ENCODE measurements at places on chromosomes 16 and 17.

- DNase-seq, result no peak
Measured at GRCh38 chr16:19909750-19910322, 25.2 kb upstream of the GPRC5B start.

GRCh38 chr16:27321013-27321915, 7.5 kb downstream of the IL4R start:
- DNase-seq, result no peak

DNA sequence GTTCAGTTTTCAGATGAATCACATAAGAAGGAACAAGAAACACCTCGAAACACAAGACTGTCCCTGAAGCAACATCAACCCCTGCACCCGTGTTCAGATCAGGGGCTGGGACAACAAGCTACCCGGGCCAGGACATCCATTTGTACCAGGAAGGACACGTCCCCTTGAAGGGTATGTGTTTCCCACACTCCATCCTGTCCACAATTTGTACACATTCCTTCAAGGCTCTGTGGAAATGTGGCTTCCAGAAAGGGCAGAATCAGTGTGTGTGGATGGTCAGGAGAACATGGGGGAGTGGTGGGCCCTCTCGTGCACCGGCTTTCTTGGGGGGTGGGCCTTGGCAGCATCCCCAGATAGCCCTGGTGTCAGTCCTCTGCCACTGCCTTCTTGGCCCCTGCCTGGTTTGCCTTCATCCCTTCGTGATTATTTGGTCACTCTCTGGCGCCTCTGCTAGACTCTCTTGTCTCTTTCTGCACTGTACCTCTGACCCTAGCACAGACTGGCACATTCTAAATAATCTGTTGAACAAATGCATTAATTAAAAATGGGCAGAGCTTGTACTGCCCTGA, 10.3 kb downstream of the KIFC3 start:
- no peak for DNase-seq

DNA sequence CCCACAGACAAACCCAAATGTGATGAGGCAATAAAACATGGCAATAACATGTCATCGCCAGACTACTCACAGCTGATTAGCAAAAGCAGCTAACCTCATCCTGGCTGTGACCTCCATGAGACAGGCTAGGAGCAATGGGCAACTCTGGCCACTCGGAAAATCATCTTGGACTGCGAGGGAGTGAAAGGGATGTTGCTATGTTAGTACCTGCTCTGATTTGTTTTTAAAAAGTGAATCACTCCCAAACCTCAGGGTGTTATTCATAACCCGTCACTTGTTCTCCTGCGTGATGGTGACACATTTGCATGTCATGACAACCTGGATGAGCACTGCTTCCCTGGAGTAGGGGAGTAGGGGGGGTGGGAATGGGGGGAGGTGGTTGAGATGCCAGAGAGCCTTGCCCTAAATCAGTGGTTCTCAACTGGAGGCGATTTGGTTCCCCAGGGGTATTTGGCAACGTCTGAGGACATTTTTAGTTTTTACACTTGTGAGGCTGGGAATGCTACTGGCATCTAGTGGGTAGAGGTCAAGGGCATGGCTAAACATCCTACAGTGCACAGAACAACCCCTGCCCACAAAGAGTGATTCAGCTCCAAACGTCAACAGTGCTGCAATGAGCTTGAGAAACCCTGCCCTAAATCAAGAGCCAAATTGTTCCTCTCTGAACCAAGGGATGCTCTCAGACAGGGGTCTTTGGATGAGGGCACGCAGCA, 241.7 kb downstream of the SOX9 start:
- DNase-seq, result no peak

DNA sequence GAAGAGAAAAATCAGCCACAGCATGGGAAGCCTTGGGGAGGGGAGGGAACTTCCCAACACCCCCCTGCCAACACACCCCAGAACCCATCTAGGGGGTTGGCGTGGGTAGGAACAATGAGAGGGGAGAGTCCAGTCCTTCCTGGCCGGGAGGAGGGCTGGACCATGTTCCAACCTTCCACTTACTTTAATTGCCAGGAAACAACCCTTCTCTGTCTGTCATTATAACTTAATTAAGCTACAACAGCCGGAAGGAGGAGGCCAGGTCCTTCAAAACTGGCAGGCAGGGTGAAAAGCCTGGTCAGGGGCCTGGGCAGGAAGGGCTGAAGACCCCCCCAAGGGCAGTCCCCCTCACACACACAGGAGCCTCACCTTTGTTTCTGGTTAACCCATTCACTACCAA, 447.0 kb downstream of the SOX9 start:
- no peak for DNase-seq

GRCh38 chr16:86604436-86605193, 26.3 kb downstream of the FOXL1 start:
- peak; percentile 62 for DNase-seq

- no peak for DNase-seq
Measured at GRCh38 chr17:1493291-1493980, 950 bp upstream of the MYO1C start.

GRCh38 chr17:28916302-28916934, 13.5 kb upstream of the DHRS13 start:
- DNase-seq, result peak; percentile 66

DNA sequence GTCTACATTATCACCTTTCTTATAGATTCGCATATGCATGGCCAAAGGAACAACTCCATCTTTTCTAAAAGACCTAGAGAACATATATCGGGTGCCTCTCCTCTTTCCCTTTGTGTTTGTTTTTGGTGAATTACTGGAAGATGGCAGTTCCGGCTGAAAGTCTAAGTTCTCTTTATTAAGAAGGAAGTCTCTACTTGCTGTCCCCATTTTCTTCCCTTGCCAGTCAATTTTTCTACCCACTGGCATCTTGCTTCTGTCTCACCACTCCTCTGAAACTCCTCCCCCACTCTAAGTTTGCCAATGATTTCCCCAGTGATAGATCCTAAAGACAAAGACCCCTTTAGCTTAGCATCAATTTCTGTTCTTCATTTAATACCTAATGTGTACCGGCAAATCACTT, 93.9 kb upstream of the CORO6 start:
- DNase-seq, result no peak

- no peak for DNase-seq
Measured at GRCh38 chr17:77476931-77477805, 336.4 kb downstream of the SEC14L1 start.

DNA sequence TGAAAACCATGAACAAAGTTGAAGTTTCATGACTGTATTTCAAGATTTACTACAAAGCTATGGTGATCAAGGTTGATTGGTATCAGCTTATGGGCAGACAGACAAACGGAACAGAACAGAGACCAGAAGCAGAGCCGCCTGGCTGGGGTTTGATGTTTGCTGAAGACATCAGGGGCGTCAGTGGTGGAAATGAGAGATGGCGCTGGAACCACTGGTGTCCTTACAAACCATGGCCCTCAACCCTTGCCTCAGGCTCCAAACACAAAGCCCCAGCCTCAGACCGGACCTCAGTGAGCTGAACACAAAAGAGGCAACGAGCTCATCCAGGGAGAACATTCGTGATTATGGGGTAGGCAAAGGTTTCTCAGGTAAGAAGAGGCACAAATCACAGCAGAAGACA, 113.0 kb upstream of the METRNL start:
- DNase-seq, result no peak

- DNase-seq, result no peak
Measured at GRCh38 chr17:78449983-78450595, 71.6 kb downstream of the PGS1 start.

Measured in CD4-positive, alpha-beta T cell treated with Interleukin-10 for 1 hour (primary cell).